Right ventricle myocardium inferior (tissue), 1 donor: ENCODE measurements at places on chromosomes 4 and X. TPM values are rescaled to one million over a fixed set of nuclear protein-coding genes. Genes with fewer than 3 reads are reported as not detected.

- DNase-seq = no peak
Observed at GRCh38 chr4:104138116-104138515, 356.6 kb downstream of the CXXC4 start.

Gene NOX1
- not detected for total RNA-seq

GRCh38 chrX:13283512-13283911 is 36.3 kb downstream of the ATXN3L start:
- no peak for DNase-seq

Gene SPANXA2
- not detected for total RNA-seq

- no peak for DNase-seq
Observed at GRCh38 chrX:47187106-47187677, 6.4 kb upstream of the UBA1 start.

- no peak for DNase-seq
Observed at GRCh38 chr4:183797011-183797444, 108.1 kb upstream of the STOX2 start.

DNA sequence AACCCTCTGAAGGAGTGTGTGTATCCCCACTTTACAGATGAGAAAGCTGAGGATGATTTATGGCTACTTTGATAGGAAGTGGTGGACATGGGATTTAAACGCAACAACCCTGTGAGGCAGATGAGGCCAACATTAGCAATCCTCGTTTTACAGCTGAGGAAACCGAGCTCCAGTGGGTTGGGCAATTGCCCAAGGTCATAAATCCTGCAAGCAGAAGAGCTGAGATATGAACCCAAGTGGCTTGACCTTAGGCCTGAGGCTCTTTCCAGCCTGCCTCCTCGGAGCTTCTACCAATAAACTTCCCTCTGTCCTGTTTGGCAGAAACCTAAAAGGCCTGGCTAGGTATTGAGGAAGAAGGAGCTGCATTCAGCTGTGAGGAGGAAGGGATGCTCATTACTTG is 185.5 kb upstream of the RBPJ start:
- DNase-seq = no peak

GRCh38 chr4:22515888-22516541 is at the start of gene ADGRA3:
Gene ADGRA3, minus strand, starts transcription at chr4:22516066. Its CDS starts 282 bp downstream, at chr4:22515784.
- DNase-seq = peak; percentile 87

DNA sequence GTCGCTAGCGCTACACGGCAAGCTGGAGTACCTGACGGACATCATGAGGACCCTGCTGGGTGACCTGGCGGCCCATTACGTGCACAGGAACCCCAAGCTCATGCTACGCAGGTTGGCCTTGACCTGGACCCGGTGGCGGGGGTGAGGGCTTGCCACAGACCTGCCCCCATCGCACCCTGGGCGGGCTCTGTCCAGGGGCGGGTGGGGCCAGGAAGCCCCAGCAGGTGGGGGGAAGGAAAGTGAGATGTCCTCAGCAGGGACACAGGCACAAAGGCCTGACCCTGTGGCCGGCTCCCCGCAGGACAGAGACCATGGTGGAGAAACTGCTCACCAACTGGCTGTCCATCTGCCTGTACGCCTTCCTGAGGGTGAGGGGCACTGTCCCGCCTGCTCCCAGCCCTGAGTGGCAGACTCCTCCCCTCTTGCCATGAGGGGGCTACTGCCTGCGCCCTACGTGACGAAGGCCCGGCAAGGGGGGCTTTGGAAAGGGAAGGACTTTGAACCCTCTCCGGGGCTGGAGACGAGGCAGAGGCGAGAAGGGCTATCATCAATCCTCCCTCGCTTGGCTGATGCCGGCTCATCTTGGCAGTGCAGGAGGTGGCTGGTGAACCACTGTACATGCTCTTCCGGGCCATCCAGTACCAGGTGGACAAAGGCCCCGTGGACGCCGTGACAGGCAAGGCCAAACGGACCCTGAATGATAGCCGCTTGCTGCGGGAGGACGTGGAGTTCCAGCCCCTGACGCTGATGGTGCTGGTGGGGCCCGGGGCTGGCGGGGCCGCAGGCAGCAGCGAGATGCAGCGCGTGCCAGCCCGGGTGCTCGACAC is 5.3 kb upstream of the SRPK3 start:
- DNase-seq = peak; percentile 48

GRCh38 chr4:38130884-38131283 is 170.7 kb downstream of the PTTG2 start:
- no peak for DNase-seq

- no peak for DNase-seq
Observed at GRCh38 chr4:183561905-183562304, 57.0 kb downstream of the ING2 start.

DNA sequence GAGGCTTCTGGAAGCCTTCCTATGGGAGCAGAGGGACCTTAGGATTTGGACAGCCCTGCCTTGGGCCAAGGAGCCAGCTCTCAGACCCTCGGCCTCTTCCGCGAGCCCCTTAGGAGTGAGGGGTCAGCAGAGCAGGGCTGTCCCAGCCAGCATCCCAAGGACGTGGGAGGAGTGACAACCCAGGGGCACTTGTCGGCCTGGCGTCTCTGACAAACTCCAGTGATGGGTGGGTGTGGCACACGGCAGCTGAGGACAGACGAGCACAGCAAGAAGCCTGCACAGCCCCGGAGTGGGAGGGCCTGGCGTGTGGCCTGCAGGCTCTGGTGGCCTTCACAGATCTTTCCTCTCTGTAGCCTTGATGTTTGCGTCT is 11.6 kb upstream of the TNIP2 start:
- DNase-seq = no peak

Gene MAGEA8
- total RNA-seq = not detected

DNA sequence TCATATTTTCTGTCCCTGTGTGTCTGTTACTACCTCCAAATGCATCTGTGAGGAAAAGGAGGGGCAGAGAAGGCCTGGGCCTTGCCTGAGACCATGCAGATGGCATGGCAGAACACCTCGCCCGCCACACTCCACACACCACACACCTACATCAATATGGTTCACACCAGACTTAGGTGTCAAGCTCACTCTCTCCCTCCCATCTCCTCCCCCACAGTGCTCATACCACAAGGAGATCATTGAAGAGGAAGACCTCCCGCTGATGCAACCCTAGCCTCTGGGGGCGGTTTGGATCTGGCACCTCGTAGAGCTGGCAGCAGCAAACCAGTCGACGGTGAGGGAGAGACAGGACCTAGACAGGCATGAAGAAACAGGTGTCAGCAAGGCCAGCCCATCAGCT is 16.6 kb upstream of the KDM5C start:
- DNase-seq = no peak
